Pulmonary artery endothelial cell (primary cell): ENCODE measurements at places on chromosomes 4 and X. TPM values are rescaled to one million over a fixed set of nuclear protein-coding genes. Genes with fewer than 3 reads are reported as not detected.

Gene OR13H1
- not detected in 2 replicates for total RNA-seq

Gene RRAGB
- total RNA-seq, result 13.6 and 22.1 TPM in 2 replicates

- DNase-seq, result peak; percentile 58
These were observed 94.7 kb downstream of the SEL1L3 start for GRCh38 chr4:25767877-25768725.

DNA sequence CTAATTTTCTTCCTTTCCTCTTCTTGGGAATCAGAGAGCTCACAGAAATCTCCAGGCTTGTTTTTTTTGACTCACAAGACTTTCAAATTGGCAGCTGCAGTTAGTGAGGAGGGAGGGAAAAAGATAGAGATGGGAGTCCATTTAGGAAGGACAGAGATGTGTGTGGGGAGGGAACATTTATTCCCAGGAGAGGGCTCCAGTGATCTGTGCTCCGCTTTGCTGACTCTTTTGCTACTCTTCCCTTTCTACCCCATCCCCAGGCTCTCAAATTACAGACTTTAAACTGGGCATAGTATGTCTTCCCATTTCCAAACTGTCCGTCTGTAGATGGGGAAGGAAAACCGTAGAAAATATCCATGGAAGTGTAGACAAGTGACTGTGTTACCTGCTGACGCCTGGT is 39.1 kb upstream of the UCP1 start:
- no peak for DNase-seq

DNA sequence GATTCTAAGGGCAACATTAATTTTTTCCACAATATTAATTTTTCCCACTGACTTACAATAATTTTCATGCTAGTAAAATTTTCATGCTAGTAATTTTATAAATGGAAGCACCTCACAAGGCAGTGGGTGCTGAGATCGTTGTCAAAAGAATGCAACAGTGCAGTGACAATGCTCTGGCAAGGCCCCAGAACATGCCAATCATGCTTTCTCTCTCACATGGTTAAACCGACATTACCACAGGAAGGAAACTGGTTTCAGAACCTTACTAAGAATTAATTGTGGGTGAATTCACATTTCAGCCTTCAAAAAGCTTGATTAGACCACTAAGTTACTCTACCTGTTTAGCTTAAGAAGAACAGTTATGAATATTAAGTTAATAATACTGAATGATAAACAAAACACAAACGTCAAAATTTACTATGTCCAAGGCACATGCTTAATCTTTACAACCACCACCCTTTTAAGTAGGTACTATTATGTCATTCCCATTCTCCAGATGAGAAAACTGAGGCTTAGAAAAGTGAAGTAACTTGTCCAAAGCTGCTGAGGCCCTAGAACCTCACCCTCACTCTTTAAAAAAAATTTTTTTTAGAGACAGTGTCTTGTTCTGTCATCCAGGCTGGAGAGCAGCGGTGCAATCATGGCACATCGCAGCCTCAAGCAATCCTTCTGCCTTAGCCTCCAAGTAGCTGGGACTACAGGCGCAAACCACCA is 10.0 kb upstream of the OPHN1 start:
- DNase-seq, result no peak

DNA sequence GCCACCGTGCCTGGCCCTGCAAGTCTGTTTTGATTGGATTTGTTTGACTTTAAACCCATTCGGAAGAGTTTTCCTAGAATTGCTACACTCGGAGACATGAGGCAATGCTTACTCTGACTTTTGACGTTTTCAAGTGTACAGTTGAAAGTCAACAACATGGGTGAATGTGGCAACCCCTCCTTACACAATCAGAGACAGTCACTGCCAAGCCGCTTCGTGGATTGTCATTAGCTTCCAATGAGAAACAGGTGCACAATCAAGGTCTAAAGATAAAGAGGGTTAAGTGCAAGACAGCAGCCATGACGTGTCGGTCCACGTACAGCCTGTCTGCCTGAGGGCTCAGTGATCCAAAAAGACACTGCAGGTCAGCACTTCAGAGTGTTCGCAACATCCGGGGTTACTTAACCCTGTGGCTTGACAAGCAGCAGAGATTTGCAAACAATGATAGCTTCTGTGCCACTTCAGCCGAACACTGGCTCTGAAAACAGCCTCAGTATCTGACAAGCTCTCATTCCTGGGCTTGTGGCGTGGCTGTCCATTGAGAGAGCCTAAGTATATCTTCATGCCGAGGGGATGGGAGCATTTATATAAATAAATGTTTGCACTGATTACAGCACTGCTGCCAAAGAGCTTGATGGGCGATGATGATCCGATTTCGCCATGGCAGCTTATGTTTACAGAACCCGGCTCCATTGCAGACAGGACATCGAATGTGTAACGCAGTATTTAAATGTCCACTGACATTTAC is 180.0 kb downstream of the DHRSX start:
- DNase-seq, result no peak

Gene GPR50
- total RNA-seq, result not detected in 2 replicates

Gene KIAA1210
- total RNA-seq, result not detected in 2 replicates

- no peak for DNase-seq
These were observed 298.3 kb downstream of the IL1RAPL2 start for GRCh38 chrX:104864296-104864695.

- DNase-seq, result no peak
These were observed at the start of gene NHSL2 for GRCh38 chrX:71910643-71910985. Gene NHSL2 (plus strand): TSS chrX:71910845.

Gene FHIP1A
- total RNA-seq, result 0.42 and 0.59 TPM in 2 replicates

Gene CYTL1
- 34.6 and 81.9 TPM in 2 replicates for total RNA-seq

GRCh38 chrX:50372966-50373365 is 97.7 kb downstream of the DGKK start:
- DNase-seq, result no peak

DNA sequence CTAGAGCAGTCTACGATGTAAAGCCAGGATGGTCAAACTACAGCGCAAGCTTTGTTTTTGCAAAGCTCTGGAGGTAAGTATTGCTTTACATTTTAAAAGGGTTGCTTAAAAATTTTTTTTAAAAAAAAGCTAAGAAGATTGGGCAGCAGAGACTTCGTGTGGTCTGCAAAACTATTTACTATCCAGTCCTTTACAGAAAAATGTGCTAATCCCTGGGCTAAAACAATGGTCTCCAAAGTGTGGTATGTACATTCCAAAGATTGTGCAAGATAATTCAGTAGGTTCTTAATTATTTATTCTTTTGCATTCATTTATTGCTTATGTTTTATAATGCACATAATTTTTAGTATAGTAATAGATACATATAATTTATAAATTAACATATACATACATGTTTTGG is 113.2 kb downstream of the MFAP3L start:
- DNase-seq, result no peak

GRCh38 chrX:16212024-16212423 is 44.7 kb downstream of the MAGEB17 start:
- no peak for DNase-seq
